Frontal cortex (tissue), 4 donors: ENCODE measurements at places on chromosomes 11 and 22. TPM values are rescaled to one million over a fixed set of nuclear protein-coding genes. Genes with fewer than 3 reads are reported as not detected.
A peak's percentile ranks its signal among the peaks of the same experiment; 100 is the strongest.

- no peak for DNase-seq
Measured at GRCh38 chr11:113956986-113957385, 17.9 kb upstream of the HTR3A start.

ZNF214 gene
- total RNA-seq = 15.9 TPM

- DNase-seq = no peak
Measured at GRCh38 chr22:21014726-21015465, at the start of gene P2RX6. Gene P2RX6 (plus strand): TSS chr22:21015165. CDS start chr22:21015175, 10 bp downstream.

GRCh38 chr11:118087931-118088330 is 1.2 kb upstream of the SMIM35 start:
- DNase-seq = no peak

- DNase-seq = no peak
Measured at GRCh38 chr11:110366291-110366690, 63.5 kb upstream of the FDX1 start.

DNA sequence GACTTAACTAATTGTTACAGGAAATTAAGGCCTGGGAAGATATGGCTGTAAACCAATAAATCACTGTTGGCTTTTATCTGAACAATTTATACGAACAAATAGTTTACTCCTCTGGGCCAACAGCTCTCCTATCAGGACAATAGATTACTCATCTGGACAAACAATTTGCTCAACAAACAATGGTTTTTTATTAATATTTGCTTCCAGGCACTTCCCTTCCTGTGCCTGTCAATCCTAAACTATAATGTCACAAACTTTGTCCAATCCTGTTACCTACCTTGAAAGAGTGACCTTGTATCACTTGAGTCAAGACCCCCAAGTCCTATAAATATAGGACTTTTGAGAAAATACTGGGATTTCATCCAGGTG is 87.6 kb upstream of the OR9Q1 start:
- DNase-seq = no peak

PYGM gene
- 0.82 TPM for total RNA-seq

DNA sequence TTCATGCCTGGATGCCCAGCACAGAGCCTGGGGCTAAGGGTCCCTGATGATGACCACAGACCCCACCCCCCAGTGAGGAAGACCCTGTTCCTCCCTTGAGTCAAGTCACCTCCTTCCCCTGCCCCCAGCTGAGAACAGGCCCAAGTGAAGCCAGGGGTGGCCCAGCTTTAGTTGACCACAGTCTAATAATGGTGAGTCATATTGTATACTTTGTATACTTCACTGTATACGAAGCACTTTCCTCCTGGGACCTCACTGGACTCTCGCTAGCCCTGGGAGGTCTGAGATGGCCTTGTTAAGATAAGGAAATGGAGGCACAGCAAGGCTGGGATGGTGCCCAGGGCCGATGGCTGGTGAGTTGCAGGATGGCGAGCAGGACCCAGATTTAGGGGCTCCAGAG is 3.7 kb upstream of the FLRT1 start:
- DNase-seq = no peak

GRCh38 chr11:86608251-86608799 is 64.1 kb downstream of the ME3 start:
- peak; percentile 28 for DNase-seq

MFRP gene
- total RNA-seq = not detected

DNA sequence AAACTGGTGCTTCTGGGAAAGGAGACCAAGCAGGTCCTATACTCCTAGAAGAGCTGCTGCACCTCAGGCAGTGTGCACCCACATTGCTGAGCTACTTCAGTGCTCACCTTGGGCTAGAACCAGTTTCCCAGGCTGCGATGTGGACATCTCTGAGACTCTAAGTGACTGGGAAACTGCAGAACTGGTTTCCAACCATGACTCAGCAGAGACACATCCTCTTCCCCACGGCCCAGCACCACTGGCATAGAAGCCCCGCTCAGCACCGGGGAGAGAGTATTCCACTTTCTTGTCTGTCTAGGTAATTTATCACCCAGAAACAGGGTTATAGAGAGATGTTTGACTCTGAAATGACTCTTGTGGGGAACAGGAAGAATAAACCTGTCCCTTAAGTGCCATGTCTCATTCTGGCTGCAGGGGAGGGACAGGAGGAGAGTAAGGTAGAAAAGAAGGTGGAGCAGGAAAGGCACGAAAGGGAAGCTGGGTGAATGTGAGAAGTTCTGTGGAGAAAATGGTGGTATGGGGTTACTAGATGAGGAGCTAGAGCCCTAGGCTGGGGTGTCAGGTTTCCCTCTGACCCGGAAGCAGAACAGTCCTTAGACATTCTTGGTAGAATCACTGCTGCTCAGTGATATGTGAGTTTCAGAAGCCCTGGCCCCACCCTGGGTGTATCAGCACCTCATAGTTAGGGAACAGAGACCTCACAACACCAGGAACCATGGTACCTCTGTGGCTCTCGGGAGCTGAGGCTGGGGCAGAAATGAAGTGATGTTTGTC is 340.4 kb upstream of the NCAM1 start:
- no peak for DNase-seq

- no peak for DNase-seq
Measured at GRCh38 chr11:3136546-3137455, 28.3 kb downstream of the OSBPL5 start.

DNA sequence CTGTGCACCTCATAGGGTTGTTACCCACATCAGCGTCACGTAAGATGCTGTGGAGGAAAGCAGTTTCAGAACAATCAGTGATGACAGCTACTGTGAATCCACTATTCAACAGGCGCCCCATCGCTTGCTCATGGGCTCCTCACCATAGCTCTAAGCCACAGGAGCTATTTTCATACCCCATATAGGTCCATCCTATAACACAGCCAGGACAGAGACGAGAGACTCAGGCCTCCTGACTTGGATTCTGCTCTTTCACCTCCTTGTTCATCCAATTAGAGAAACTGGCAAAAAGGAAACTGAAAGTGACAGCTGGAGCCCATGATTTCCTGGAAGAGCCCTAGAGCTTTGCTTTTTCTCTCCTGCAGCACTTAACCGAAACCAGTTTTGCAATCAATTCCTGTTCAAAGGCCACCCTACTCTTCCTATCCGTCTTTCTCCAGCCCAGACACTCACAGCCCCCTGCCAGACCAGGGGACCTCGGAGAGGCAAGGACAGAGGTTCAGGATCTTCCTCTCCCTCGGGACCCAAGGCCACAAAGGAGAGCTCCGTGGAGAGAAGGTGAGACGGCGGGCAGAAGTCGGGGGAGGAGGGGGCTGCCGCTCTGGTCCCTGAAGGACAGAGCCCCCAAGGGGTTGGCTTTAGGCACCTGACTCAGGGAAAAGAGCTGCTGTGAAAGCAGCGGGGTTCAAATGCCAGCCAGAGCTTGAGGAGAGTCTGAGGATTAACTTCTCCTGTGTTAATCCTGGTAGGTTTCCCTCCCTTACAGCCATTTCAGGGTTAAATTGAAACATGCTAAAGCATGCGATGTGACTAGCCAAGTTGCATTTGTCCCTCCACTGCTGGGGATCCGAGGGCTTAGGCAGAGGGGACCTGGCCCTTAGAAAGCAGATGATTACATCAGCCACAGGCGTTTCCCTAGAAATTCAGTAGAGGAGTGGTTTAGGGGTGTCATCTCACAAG is at the start of gene APOL6:
APOL6 (plus strand) TSS at position 381 of the 960 bp plus-strand sequence. CDS start 7,980 bp downstream, outside the sequence.
- peak; percentile 60 for DNase-seq

GRCh38 chr22:47259990-47260389 is 497.5 kb downstream of the TBC1D22A start:
- no peak for DNase-seq

- no peak for DNase-seq
Measured at GRCh38 chr22:48554893-48555572, 1272.6 kb downstream of the BRD1 start.

- DNase-seq = no peak
Measured at GRCh38 chr11:31529189-31529588, 19.6 kb downstream of the ELP4 start.

CADM1 gene
- total RNA-seq = 195 TPM

OR4P4 gene
- not detected for total RNA-seq

GPHA2 gene
- not detected for total RNA-seq

INS gene
- not detected for total RNA-seq

TUT1 gene
- 4.5 TPM for total RNA-seq

DNA sequence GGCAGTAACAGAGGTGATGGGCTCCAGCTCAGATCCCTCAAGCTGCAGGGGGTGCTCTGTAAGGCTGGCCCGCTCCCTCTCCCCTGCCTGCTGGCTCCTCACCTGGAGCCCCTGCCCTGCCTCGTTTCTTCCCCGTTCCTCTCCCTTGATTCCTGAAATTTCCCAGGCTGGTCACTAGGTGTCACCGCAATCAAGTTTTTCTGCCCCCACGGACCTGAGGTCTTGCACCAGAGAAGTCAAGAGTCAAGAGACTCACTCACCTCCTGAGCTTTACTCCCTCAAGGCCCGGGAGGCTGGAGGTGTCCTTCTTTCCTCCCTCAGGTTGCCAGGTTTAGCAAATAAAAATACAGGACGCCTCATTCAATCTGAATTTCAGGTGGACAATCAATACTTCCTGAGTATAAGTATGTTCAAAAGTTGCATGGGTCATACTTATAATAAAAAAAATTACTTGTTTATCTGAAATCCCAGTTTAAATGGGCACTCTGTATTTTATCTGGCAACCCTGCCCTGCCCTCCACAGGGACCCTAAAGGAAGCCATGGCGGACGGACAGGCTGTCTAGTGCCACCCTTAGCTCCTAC is 69.2 kb downstream of the SCUBE1 start:
- peak; percentile 55 for DNase-seq

DNA sequence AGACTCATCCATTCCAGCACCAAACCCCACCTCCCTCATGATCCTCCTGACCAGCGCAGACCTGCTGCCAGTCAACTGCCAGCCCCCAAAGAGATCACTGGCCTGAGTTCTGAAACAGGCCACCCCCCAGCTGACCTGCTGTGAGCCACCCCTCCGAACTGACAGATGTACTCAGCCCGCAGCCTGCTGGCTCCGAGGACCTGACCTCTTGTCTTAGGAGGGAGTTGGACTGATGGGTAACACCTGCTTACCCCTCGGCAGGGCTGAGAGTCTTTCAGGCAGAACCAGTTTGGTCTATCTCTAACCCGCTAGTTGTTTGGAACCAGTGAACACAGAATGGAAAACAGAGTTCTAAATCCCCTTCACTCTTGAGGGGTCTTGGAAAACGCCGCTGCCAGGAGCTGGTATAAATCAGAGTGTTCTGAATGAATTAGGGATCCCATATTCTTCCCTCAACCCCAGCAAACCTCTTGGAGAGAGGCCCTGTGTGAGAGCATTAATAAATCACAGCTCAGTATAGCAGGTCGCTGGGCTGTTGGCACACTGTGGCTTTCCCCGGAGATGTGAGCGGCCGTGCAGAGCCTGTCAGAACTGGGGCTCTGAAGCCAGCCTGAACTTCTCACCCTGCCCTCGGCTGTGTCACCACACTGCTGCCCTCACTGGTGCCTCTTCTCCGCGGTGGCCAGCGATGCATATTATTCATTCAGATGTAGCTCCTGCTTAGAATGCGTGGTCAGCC is 165.1 kb upstream of the NCAM1 start:
- no peak for DNase-seq

GRCh38 chr22:33898121-33898520 is 22.2 kb downstream of the LARGE1 start:
- no peak for DNase-seq

DNA sequence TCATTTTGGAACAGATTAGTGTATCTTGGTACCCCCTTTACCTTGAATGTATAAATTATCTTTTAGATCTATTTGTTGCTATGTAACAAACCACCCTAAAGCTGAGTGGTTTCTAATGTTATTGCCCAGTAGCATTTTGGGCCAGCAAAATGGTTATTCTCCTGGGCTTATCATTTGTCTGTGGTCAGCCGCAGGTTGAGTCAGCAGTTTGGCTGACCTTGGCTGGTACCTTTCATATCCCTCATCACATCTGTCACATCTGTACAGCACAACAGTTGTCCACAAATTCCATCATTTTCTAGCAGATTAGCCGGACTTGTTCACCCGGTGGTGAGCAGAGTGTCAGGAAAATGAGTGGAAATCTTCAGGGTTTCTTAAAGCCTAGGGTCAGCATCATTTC is 588.5 kb upstream of the ARHGAP42 start:
- no peak for DNase-seq

DNA sequence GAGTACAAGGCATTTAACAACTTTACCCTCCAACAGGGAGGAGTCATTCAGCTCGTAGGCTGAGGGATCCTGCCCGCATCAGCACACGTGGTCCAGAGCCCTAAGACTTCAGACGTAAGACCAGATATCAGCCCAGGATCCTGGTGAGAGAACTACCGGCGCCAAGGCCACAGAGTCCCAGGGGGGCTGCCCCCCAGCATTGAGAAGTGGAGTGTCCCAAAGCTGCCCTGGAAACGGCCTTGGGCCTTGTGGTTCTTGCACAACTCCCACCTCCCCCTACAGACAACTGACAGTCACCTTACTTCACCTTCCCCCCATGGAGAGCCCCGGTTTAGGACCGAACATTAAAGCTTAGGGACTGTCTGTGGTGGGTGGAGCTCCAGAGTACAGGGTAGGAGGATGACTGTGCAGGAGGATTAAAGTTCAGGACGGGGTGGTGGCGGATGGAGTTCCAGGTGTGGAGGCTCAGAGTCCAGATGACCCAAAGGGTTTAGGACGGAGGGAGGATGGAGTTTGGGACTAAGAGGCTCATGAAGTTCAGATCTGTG is 1.0 kb downstream of the C11orf91 start:
- DNase-seq = no peak

CRYAB gene
- 6.5 TPM for total RNA-seq

GRCh38 chr11:6232899-6233298 is 1.5 kb downstream of the FHIP1B start:
- no peak for DNase-seq

DNA sequence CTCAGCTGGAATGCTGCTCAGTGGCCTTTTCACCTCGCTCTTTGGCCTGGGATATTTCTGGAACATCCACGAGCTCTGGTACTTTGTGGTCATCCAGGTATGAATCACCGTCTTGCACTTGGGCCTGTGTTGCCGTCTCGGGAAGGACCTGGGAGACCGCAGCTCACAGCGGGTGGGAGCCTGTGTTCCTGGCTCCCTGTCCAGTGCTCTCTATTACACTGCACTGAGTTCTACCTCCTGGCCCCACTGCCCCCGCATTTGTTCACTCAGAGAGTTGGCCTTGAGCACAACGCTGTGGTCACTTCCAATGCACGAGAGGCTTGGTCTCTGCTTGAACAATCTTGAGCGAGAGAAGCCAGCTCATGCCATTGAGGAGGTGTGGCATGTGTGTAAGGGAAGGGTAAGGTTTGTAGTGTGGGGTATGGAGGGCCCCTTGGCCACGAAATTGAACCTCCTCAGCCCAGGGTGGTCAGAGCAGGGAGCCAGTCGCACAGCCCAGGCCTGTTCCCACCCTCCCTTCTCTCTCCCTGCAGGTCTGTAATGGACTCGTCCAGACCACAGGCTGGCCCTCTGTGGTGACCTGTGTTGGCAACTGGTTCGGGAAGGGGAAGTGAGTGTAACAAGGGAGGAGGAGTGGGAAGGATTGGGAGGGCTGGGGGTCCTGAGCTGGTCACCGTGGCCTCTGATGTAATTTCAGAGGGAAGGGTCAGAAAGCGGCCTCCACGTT is 16.2 kb downstream of the SLC37A2 start:
- no peak for DNase-seq

GRCh38 chr11:130549393-130549999 is 101.1 kb downstream of the ADAMTS15 start:
- no peak for DNase-seq

- DNase-seq = no peak
Measured at GRCh38 chr22:49953680-49954344, 6.8 kb upstream of the PIM3 start.

SCUBE2 gene
- total RNA-seq = 2.9 TPM

GRCh38 chr11:128042290-128042751 is 545.0 kb downstream of the ETS1 start:
- no peak for DNase-seq

GRCh38 chr11:18974192-18974591 is 35.0 kb upstream of the MRGPRX1 start:
- no peak for DNase-seq

SLC25A45 gene
- total RNA-seq = 0.41 TPM

NCAM1 gene
- total RNA-seq = 515 TPM

MAPK8IP1 gene
- 88.9 TPM for total RNA-seq

UBXN1 gene
- total RNA-seq = 84.8 TPM
